ENCODE measurements at places on chromosomes 1 and 21.

DNA sequence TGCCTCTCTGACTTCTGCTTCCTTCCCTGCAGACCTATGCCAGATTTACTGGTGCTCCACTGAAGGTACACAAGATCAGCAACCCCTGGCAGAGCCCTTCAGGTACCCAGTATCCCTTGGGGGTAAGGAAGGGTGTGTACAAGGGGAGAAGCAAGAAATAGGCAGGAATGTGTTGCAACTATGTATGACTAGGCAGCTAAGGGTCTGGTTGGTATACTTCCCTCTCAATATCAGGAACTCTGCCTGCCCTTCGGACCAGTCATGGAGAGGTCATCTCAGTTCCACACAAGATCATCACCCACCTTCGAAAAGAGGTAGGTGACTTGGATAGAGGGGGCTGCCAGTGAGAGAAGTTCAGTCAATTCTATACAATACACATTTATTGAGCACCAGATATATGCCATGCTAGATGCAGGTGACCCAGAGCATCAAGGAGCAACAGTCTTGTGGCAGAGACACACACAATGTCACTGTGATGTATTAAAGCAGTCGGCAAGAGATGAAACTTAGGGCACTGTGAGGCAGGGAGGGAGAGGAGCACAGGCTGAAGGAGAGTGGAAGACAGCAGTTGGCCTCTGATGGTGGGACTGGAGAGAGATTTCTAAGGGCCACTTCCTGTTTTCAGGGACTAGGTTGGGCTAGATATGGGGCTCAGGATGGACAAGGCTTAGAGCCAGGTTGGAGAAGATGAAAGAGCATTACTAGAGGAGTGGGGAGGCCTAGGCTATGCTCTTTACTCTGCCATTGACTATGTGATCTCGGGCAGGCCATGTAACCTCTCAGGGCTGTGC is 2.0 kb downstream of the MTX1 start:
- DNase-seq, result no peak

DNA sequence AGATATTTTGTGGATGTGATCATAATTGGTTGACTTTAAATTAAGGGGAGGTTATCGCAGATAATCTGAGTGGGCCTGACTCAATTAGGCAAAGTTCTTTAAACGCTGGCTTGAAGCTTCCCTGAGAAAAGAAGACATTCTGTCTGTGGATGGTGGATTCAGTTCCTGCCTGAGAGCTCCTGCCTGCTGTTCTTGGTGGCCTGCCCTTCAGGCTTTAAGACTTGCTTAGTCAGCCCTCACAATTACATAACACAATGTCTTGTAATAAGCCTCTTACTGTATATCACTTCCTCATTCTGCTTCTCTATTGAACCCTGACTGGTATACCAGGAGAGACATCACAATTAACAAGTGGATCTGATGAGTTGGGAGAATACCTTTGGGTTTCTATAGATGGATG is 50.2 kb downstream of the KCNJ6 start:
- peak; percentile 69 for DNase-seq

- DNase-seq, result no peak
Measured at GRCh38 chr1:73042403-73042802, 760.1 kb upstream of the NEGR1 start.

- DNase-seq, result no peak
Measured at GRCh38 chr1:30726236-30726635, 2.9 kb upstream of the MATN1 start.

DNA sequence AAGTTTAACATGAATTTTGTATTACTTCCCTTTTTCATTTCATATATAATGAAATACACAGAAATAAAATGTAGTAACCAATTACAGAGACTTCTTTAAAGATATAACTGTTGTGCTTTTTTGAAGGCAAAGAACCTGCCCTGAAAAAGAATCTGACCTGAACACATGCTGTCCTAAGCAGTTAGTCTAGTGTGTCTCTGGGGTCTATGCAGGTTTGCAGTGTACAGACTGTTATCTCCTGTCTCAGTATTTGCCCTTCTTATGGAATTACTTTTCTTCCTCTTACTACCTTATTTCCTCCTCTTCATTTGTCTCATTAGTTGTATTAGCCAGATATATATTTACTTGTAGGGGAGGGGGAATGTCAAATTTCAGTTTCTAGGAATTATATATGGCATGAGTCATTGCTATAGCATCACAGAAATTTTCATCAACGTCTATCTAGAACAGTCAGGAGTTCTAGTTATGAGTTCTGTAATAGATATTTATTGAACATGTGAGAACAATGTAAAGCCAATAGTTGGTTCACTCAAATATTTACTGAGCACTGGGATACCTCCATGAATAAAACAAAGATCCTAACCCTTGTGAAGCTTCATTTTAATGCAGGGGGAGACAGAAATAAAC is 28.4 kb upstream of the PLEKHO1 start:
- no peak for DNase-seq

- DNase-seq, result no peak
Measured at GRCh38 chr1:24410750-24411149, 2.8 kb downstream of the STPG1 start.

DNA sequence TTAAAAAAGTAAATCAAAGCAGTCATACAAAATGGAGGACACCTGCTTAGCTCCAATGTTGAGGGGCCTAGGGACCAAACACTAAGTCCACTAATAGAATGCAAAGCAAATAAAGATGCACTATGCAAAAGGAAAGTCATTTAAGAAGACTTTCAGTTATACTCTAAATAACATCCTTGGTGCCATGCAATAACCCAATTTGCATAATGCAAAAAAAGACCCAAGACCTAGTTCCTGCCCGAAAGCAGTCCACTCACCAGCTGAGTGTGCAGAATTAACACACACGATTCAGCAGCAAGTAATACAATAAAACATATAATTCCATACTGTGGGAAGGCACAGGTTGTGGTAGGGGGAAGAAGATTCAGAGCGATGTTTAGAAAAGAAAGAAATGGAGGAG is 101.8 kb downstream of the TGFBR3 start:
- DNase-seq, result no peak

DNA sequence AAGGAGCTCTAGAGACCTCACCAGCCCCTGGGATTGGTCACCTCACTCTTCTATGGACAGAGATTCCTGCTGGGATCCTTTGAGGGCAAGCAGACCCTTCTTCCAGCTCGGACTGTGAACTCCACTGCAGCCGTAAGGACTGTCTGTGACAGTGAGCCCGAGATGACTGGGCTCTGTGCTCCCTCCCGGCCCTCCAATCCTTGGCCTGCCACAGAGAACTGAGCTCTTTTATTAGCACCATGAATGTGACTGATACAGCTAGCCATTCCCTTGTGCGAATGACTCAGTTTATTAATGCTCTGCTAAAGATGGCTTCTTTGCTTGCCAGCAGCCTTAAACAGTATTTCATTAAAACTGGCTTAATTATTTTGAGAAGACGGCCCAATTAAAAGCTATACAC is 194.6 kb upstream of the LMO4 start:
- no peak for DNase-seq

DNA sequence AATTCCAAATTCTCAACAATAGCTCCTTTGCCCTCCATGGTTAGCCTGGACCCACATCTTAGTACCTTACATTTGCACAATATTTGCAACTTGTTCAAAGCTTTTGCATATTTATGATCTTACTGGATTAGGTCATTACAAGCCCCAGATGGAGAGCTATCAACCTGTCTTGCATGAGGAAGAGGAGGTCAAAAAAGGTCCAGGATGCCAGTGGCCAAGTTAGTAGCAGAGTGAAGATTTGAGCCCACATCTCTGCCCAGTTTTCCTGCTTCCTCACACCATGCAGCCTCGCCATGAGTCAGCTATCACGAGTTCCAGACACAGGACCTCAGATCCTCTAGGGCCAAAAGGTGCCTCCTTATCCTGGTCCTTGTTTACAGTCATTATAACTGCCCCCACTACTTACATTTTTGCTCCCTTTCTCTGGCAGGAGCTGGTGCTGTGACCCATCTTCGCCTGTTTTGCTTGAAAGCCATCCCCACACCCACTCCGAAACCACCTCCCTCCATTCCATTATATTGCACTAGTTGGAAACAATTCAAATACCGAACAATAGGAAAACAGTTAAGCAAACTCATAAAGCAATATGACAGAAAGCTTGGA is 5.0 kb upstream of the AHCYL1 start:
- no peak for DNase-seq

DNA sequence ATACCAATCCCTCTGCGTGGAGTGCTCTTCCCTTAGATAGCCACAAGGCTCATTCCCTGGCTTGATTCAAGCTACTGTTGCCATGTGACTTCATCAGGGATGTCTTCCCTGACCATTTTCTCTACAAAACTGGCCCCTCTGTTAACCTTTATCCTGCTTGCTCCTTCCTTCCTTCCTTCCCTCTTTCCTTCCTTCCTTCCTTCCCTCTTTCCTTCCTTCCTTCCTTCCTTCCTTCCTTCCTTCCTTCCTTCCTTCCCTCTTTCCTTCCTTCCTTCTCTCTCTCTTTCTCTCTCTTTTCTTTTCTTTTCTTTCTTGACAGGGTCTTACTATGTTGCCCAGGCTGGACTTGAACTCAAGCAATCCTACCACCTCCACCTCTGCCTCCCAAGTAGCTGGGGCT is 6.2 kb upstream of the RYR2 start:
- no peak for DNase-seq

GRCh38 chr1:4726620-4727341 is 72.4 kb downstream of the AJAP1 start:
- DNase-seq, result no peak

- DNase-seq, result no peak
Measured at GRCh38 chr1:25066731-25067517, 136.8 kb upstream of the RUNX3 start.

- DNase-seq, result no peak
Measured at GRCh38 chr1:44512313-44512885, 107.3 kb downstream of the RNF220 start.

GRCh38 chr1:192589813-192590212 is 14.2 kb downstream of the RGS1 start:
- DNase-seq, result no peak

- DNase-seq, result peak; percentile 57
Measured at GRCh38 chr1:234970731-234971476, 157.7 kb downstream of the TOMM20 start.

DNA sequence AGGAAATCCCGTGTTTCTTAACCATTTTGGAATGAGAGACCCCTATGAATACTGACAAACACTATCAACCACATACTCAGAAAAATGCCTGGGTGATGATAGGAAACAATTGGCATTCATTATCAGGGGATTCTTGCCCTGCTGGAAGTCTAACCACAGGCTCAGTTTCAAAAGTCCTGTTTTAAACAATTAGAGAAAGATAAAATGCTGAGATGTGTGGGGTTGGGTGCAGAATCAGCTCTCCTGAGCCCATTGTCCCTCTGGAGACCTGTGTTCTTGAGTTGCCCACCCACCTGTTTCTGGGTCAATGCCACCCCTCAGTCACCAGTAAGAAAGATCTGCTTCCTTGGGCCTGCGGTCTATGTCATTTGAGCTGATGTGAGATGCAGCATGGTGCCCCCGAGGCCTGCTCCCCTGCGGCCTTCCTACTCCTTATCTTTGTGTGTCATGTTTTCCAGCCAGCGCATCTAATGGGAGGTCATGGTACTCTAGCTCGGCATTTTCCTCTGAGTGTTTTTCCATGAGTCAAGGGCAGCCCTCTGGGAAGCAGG is 130.3 kb upstream of the PLXNA2 start:
- no peak for DNase-seq

DNA sequence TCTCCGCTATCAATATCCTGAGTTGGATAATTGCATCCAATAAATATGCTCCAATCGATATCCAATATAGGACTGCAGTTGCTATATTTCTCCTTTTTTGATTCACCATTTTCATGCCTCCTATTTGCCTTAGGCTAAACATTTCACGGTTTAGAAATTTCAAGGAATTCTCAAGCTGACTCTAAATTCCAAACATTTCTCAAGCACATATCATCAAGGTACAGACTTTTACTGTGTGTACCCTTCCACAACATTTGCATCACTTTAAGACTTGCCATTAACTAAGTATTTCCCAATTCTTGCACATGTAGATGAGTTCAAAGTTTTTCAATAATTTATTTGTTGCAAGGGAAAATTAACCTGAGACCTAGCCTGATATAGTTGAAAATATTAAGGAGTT is 795.2 kb upstream of the TMPRSS15 start:
- no peak for DNase-seq

- DNase-seq, result no peak
Measured at GRCh38 chr1:185535621-185536020, 198.6 kb upstream of the HMCN1 start.

DNA sequence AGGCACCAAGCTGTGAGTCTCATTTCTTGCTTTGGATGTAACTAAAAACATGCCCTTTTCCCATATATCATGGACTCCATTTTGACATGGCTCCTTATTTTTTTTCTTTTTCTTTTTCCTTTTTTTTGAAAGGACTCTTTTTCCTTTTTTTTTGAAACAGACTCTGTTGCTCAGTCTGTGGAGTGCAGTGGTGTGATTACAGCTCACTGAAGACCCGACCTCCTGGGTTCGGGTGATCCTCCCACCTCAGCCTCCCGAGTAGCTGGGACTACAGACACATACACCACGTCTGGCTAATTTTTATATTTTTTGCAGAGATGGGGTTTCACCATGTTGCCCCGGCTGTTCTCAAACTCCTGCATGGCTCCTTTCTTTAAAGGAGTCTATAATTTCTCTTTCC is 10.4 kb upstream of the SYCP1 start:
- no peak for DNase-seq

GRCh38 chr1:90412563-90412962 is 304.5 kb downstream of the BARHL2 start:
- peak; percentile 4 for DNase-seq

- no peak for DNase-seq
Measured at GRCh38 chr1:116984406-116985160, 17.0 kb upstream of the CD101 start.

DNA sequence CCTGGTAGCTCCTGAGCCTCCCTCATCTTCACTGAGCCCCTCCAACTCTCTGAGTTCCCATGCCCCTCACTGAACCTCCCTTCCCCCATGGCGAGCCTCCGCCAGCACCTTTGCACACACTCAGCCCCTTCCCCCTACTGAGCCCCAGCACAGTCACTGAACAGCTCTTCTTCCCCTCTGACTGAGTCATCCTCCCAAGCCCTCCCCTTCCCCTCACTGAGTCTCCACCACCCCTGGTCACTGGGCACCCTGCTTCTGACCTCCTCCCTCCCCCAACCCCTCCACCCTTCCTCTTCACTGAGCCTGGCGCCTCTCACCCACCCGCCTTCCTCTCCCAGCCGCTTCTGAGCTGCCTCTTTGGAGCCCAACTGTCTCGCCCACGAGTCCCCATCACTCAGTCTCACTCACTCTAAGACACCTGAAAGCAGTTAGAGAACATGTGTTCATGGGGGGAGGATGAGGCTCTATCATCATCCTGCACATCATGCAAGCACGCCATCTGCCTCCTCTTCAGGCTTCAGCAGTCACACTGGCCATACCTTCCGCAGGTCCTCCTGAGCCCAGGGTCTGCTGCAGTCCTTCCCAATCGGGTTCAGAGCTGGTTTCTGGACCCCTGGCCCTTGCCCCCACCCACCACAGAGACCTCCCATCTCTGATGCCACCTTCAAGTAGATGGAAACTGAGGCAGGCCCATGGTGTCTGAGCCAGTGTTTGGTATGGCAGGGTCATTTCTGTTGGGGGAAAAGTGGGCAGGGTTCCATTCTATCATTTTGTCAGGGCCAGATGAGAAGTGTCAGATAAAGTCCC is 2.0 kb upstream of the TRNP1 start:
- DNase-seq, result peak; percentile 13

GRCh38 chr1:199746666-199747384 is 280.7 kb upstream of the NR5A2 start:
- DNase-seq, result no peak

- no peak for DNase-seq
Measured at GRCh38 chr1:226637147-226637935, 88.8 kb downstream of the STUM start.

GRCh38 chr1:39795651-39796050 is 7.0 kb upstream of the BMP8B start:
- DNase-seq, result no peak

All from Kasumi-1 (cell line).